ENCODE measurements at places on chromosomes 12 and 14.
A peak's percentile ranks its signal among the peaks of the same experiment; 100 is the strongest.

DNA sequence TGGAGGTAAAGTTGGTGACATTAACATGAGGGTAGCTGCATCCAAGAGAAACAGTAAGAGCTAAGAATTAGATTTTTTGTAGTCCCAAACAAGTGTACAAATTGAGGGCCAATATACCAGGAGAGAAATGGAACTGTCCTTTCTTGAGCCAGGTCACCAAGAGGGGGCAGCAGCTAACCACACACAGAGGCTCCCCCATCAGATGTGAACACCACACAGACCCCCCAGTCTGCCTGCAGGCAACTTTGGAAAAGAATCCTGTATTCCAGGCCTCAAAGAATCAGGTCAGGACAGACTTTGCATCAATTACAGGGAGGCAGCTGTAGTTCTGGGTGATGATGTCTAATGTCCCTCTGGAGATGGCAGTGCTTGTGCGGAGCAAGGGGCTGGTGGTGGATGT is 77.9 kb downstream of the SPTB start:
- peak; percentile 77 for DNase-seq

DNA sequence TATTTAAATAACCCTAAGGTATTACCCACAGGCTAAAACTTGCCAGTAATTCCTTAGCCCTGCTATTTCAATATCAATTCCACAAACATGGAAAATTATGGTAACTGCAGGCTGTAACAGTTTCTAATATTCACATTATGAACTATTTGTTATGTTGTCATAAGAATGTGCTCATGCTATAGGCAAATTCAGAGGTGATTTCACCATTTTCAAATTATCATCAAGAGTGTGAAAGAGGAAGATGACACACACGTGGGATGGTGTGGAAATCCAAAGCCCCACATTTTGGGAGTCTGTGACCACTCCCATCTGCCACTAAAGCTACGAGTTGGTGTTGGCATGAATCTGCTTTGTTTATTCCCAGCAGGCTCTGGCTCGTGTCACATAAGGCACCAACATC is 5.9 kb upstream of the MYO1A start:
- no peak for DNase-seq

- no peak for DNase-seq
Observed at GRCh38 chr14:70754991-70755390, 54.3 kb downstream of the MAP3K9 start.

DNA sequence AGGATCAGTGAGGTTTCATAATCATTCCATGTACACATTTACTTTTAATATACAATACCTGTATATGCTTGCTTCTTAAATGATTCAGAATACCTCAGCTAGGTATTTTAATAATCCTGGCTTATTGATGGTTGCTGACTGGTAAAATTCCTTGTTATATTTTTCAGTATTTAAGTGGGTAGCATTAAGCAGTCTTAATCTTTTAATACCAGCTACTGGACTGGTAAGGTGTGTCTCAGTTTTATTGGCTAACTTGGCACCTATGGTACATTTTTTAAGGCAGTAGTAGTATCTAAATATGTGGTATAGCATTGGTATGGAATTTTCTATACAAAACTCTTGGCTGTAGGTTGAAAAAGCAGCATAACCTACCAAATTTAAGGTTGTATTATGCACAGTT is 96.6 kb downstream of the RAD52 start:
- DNase-seq, result no peak

GRCh38 chr12:96402061-96402460 is 1.8 kb upstream of the CDK17 start:
- DNase-seq, result peak; percentile 51

DNA sequence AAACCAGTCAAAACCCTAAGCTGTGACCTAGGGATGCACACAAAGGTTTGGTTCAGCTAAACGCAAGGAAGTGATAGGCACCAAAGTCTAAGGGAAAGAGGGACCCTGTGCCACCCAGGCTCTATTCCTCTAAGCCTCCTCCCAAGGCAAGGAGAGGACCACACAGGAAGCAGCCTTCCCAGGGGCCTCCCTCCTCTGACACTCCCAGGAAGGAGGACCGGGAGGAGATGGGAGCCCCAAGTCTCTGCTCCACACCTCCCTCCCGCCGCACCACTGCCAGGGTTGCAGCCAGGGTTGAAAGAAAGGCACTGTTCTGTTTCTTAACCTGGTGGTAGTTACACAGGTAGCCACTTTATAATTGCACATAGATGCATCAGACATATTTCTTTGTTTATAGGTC is 21.9 kb downstream of the TCHP start:
- DNase-seq, result no peak

- no peak for DNase-seq
Observed at GRCh38 chr12:52829986-52830770, 3.9 kb downstream of the KRT79 start.

- no peak for DNase-seq
Observed at GRCh38 chr12:100473050-100473715, 483 bp upstream of the NR1H4 start.

DNA sequence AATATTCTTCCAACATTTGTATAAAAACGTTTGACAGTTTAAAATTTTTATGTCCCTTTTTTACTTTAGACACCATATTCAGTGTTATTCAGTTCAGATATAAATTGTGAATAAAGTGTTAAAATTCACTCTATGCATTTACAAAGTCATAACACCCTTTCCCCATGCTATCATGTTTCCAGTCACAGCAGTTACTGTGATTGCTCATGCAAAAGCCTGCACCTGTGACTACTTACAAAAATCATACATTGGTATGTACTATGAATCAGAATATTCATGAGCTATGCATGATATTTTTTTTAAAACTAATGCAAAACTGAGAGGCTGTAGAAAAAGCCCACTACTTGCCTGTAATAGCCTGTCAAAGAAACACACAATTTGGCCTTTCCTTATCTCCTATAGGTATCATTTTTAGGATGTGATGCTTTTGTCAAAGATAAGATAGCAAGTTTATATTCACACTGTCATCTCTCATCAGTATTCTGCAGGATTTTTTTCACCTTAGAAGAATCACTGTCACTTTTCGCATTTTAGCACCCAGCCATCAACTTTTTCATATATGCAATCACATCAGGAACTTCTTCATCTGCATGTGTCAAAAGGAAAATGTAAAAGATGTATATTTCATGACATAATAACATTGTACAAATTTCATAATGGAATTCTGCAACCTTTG is 443.2 kb downstream of the C12orf50 start:
- no peak for DNase-seq

- peak; percentile 55 for DNase-seq
Observed at GRCh38 chr14:49526101-49526500, 60.1 kb downstream of the RPS29 start.

DNA sequence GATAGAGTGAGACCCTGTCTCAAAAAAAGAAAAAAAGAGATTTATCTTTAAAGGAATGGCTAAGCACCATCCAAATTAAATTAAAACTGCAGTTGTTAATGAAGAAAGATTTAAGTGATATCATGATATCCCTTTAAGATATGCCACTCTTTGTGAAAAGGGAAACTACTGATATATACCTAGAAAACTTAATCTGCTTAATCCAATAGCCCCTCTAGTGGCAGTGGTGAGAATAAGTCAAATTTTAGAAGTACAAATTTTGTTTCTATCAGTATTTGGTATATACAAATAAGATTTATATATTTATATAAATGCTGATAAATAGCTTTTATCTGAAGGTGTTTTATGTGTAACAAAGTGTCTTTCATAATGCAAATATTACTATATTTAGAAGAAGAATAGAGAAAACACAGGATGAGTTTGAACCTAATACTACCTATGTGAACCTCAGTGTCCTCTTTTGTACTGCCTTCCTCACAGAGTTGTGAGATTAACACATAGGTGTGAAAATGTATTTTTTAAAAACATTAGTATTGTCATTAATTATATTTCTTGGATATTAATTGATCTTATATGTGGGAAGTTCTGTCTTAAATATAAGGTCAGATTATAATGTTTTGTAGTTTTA is 51.4 kb upstream of the GARIN2 start:
- DNase-seq, result no peak

- no peak for DNase-seq
Observed at GRCh38 chr14:35369701-35370191, 34.8 kb downstream of the NFKBIA start.

DNA sequence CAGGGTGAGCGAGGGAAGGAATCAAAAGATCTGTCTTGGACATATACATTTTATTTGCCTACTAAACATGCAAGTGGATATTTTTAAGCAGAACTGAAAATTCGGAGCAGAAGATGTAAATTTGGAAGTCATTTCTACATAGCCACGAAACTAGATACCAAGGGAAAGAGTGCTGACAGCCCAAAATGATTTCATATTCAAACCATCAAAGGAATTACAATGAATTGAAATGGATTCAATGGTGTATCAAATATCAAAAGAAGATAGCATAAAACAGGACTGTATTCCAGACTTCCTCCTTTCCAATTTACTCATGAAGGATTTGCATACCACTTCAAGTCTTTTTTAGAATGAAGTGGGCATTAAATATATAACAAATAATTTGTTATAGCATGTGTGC is 313.5 kb upstream of the KITLG start:
- no peak for DNase-seq

DNA sequence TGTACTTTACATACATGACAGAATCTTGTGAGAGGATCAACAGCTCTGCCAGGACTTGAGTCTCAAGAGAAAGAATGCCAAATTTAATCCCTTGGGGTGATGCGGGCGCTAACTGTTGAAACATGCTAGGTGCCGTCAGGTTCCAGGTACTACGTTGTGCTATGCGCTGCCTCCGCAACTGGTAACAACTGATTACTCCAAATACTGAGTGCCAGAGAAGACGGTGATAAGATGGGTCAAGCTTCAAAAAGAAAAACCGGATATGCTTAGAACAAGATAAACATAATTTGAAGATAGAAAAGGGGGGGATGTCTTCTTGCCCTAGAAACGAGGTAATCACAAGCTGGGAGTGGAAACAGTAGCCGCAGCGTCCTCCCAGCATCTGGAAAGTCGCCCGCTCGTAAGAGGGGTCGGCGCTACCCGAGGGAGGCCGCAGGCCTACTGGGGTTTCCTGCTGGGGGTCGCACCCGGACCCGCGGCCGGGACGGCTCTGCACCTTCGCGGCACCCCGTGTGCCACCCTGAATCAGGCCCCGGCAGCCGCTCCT is 678 bp downstream of the ZBTB25 start:
- peak; percentile 50 for DNase-seq

GRCh38 chr12:109535863-109536250 is 37.4 kb downstream of the MMAB start:
- DNase-seq, result no peak

DNA sequence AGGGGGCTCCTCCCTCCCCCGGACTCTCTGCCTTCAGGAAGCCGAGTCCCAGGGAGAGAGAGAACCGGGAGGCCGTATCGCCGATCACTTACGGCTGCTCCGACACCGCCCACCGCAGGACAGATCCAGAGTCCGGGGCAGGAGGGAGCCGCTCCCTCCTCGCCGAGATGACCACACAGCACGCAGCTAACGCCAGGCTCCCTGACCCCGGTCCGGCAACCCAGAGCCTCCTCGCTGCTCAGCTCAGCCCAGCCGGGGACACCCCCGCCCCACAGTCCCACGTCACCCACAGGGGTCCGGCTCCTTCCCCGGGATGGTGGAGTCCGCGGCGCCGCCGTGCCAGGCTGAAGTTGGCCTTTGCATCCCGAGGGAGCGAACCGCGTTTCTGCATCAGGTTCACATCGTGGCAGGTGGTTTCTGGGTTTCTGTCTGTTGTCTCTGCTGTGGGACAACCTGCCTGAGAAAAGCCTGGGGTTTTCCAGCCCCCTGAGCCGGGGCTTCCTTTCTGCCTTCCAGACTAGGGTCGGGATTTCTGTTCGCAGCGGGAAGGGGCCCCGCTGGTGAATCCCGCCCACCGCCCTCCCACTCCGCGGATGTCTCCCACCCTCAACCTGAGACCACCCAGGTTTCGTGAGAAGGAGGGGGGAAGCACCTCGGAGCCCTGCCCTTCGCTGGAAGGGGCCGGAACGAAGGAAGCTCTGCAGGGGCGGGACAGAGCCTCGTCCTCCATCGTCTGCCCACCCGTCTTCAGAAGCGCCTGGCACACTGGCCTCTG is 61.2 kb downstream of the NOC4L start:
- peak; percentile 56 for DNase-seq

DNA sequence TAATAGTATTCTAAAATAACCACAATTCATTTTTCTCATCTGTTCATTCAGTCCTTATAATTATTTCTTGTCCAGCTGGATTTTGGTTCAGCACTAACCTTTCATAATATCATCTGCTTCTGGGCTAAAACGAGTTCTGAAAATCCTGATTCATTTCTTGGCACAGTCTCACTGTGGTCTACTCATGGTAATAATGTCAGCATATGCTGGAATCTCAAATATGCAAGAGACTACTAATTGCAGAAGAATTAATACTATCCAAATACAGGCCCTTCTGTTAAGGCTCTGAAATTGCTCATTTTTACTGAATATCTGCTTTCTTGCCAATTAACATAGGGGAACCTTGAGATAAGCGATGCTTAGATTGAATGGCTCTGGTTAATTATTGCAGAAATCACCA is 597.1 kb downstream of the RPL10L start:
- no peak for DNase-seq

DNA sequence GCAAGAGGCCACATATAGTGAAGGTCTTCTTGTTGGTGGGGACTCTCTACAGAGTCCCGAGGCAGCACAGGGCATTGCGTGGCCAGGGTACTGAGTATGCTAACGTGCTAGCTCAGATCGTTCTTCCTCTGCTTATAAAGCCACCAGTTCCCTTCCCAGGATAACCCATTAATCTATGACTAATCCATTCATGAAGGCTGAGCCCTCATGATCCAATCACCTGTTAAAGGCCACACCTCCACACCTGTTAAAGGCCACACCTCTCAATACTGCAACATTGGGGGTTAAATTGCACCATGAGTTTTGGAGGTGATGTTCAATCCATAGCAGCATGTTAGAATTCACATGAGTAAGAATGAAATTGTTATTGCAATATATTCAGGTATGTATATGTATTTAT is 12.8 kb upstream of the YARS2 start:
- no peak for DNase-seq

DNA sequence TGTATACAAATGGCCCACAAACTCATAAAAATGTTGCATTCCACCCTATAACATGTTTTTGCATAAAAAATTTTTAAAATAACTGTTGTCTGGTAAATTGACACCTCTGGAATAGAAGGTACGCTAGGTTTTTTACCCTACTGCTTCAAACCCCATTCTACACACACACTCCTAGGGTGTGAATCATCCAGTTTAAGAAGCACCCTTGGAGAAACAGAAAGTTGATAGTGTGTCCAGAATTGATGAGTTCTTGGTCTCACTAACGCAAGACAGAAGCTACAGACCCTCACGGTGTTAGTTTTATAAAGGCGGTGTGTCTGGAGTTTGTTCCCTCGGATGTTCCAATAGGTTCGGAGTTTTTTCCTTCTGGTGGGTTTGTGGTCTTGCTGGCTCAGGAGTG is 158.5 kb downstream of the KLRB1 start:
- no peak for DNase-seq
